ENCODE measurements at places on chromosomes 5 and 9.

- no peak for DNase-seq
Observed at GRCh38 chr9:110744715-110745384, 76.3 kb downstream of the MUSK start.

GRCh38 chr9:38343037-38343436 is 49.5 kb upstream of the ALDH1B1 start:
- no peak for DNase-seq

GRCh38 chr9:89676281-89676680 is 71.5 kb downstream of the GADD45G start:
- DNase-seq, result no peak

DNA sequence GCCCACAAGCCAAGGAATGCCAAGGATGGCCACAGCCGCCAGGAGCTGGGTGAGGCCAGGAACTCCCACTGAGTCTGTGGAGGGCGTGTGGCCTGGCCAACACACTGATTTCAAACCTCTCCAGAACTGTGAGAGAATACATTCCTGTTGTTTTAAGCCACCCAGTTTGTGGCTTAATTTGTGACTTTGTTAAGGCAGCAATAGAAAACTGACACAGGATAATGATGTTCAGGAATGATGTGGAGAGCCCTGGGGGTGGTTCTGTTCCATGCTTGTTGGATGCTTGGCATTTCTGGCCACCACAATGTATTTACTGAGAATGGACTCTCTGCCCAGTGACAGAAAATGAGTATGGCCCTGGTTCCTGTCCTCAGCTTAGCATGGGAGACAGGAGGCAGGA is 82.8 kb downstream of the DAP start:
- DNase-seq, result no peak

- peak; percentile 69 for DNase-seq
Observed at GRCh38 chr9:137310189-137311052, 8.3 kb upstream of the NRARP start.

DNA sequence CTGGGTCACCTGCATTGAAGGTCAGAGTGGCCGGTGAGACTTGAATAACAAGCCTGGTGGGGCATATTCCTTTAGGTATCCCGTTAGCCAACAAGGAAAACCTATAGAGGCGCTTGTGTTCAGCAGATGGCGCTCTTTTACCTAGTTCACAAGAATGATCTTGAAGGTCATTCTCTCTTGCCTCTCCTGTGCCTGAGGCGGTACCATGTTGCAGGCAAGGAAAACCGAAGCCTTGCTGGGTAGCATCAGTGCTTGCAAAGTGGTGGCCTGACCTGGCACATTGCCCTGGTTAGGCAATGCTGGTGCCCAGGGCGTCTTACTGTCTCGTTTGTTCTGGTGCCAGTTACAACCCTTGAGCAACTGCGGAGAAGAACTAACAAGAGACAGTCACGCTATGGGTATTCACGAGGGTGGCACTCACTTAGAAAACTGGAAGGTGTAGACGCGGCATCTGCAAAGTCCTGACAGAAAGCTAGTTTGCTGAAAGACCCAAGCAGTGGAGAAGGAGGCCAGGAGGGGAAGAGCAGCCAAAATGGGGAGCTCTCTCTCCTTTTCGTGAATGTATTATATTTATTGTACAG is 56.7 kb downstream of the AOPEP start:
- DNase-seq, result peak; percentile 21

GRCh38 chr5:17690473-17690872 is 56.2 kb downstream of the TAF11L14 start:
- no peak for DNase-seq

- DNase-seq, result no peak
Observed at GRCh38 chr9:117460743-117461142, 45.9 kb upstream of the ASTN2 start.

DNA sequence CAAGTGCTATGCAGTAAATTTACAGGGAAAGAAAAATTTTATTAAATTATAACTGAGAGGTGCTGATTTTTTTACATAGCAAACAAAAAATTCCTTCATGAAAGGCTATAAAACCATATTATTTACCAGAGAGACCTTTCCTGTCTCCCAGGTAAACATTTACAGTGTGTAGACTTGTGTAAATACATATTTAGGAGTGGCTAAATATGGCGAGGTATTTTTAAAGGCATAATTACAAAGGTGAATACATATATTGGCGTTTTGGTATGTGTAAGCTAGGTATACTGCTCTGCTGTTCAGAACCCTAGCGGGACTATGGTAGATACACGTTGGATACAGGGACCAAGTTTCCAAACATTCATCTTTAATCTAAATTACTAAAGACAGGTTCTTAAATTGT is 170.6 kb upstream of the MEF2C start:
- DNase-seq, result no peak

GRCh38 chr5:111016801-111017200 is 54.7 kb upstream of the TSLP start:
- DNase-seq, result no peak

DNA sequence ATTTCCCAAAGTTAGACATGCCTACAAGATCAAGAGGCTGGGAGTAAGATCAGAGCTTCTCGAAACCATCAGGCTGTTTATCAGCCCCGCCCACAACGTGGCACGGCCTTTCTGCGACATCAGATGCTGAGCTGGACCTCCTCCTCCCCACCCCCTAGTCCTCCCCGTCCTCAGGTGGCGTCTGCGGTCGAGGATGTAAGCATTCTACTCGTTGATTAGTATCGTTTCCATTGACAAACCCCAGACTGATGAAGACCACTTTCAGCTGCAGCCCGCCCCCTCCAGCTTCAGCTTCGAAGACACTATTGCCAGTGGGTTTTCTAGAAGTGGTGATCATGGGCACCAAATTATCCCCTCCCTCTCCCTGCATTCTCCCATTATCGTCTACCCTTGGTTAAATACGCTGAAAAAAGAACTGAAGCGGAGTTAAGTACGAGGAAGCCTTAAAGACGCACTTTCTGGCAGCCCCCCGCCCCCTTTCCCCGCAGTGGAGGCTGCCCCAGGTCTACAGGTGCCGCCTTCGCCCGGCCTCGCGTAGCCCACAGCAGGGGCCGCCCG is 1.1 kb downstream of the PPIC start:
- DNase-seq, result no peak

- DNase-seq, result no peak
Observed at GRCh38 chr9:112809351-112809848, 58.8 kb downstream of the SNX30 start.

DNA sequence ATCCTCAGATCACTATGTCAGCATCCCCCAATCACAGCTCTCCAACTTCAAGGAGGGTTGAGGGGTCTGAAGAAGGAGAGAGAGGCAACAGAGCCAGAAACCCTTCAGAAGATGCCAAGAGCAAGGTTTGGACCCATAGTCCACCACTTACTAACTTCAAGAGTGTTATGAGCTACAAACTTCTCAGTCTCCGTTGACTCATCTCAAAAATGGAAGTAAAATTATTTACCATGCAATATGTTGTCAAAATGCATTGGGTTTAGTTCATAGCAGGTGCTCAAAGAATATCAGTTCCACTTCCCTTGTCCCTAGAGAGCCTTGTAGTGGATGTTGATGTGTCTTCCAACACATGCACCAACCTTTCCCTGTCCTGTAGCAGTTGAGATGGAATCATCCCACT is 116.0 kb downstream of the KCNIP1 start:
- DNase-seq, result no peak

GRCh38 chr5:14727928-14728458 is 63.5 kb downstream of the OTULIN start:
- DNase-seq, result no peak

GRCh38 chr5:108251350-108251749 is 130.5 kb downstream of the FBXL17 start:
- DNase-seq, result no peak

DNA sequence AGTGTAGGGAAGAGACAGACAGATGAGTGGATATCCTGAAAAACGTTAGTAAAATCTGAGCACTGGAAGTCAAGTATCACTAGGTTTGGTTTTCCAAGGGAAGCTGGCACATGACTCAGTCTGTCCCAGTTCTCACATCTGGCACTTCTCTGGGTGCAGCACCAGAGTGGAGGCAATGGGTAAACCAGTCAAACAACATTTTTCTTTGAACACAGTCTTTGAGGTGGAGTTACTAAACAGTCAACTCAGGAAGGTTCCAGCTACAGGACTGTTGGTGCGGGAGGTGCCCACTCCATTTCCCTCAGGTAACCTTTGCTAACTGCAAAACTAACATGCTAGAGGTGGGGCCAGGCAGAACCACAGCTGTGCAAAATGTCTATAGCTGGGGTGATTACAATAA is 301.4 kb upstream of the RFX3 start:
- no peak for DNase-seq

DNA sequence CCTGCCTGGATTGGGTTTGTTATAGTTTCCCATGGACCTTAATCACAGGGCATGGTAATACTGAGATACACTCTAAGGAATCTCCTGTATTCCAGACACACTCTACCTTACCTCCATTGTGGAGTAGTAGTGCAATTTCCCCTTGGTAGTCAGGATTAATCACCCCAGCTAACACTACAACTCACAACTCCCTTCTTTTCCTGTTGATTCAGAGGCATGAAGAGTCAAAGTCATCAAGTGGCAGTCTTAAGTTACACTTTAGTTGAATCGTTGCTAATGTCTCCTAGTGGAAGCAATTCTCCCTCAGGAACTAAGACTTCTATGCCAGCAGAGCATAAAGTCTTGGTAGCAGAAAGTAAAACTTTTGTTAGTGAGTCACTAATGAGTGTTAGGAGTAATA is 122.7 kb upstream of the APC start:
- DNase-seq, result no peak

DNA sequence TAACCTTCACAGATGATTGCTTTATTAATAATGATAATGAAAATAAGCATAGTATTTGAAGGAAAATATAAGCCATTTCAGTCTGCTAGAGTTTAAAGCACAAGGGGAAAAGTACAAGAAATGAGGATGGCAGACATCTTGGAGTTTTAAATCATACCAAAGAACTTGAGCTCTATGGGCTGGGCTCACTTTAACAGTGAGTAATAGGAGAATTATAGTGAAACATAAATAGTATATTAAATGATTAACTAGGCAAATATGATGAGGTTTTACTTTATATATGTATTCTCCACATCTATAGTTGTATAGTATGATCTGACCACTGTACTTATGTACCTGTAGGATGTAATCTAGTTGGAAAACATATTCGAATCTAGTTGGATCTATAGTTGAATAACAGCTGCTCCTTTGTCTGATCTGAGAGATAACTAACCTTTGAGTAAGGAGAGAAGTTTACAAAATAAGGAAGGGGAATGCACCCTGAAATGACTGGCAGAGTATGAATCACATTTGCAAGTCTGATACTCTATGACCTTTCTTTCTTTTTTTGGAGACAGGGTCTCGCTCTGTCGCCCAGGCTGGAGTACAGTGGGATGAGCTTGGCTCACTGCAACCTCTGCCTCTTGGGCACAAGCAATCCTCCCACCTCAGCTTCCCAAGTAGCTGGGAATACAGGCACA is 17.6 kb downstream of the MEGF9 start:
- DNase-seq, result no peak

DNA sequence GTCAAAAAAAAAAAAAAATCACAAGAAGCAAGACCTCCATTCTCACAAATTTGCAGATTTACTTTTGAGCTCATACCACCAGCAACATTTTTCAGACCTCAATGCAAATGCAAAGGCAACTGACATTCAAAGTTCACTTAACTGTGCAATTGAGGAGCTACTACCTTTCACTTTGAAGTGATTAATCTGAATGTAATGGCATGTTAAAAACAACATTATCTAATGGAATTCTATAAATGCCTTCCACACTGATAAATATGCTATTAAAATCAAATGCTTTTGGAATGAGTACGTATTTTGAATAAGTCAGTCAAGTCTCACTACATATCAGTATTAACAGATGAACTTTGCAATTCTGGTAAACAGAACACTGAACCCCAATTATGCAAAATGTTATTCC is 32.3 kb downstream of the UBQLN1 start:
- no peak for DNase-seq

DNA sequence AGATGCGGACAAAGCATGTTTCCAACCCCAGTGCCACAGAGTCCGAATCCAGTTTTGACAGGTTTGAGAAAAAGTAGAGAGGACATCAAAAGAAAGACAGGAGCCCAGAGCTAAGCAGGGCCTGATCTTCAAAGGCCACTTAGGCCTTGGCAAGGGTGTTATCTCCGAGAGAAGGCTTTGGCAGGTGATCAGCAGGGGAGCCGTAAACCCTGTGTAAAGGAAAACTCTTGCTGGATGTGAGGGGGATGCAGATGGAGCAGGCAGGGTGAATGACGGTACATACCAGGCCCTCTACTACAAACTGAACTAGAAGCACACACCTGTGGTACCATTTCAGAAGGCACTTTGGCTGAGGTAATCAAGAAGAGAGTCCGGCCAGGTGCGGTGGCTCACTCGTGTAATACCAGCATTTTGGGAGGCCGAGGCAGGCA is 1.4 kb upstream of the HNRNPH1 start:
- DNase-seq, result no peak

DNA sequence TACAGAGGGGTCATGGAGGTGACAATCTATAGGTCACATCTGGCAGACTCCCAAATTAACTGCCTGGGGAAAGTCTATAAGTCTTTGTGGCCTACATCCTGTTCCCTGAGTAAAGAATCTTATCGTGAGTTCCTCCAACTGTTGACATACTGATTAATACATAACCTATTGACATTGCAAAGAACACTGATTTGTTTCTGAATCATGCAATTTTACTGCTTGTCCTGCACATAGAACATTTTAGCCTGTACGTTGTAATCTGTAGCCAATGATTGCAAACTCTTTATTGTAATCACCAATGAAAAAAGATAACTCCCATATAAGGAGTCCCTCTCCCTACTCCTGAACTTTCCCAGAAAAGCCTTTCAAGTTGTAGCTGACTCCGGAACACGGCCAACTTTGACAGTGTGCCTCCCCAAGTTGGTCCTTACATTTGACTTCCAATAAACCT is 18.8 kb upstream of the OR2K2 start:
- no peak for DNase-seq

- no peak for DNase-seq
Observed at GRCh38 chr5:1334831-1335539, 9.9 kb downstream of the CLPTM1L start.
